ENCODE measurements at places on chromosomes 1 and 21.
A peak's percentile ranks its signal among the peaks of the same experiment; 100 is the strongest.

DNA sequence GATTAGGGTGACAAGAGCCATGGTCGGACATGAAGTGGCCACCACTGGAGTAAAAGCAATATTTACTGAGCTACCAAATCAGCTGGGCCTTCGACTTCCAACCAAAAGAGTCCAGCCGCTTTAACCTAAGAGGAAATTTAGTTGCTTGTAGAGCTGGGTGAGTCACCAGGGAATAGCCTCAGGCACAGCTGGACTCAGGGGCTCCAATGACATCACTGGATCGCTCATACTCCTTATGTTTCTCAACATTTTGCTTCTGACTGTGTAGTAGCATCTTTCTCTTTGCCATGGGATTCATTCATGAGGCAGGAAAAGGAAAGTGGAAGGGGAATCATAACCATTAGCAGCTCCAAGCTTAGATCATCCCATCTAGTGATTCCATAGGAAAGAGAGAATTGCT, 664.4 kb downstream of the MATN1 start:
- H3K27me3 ChIP-seq = no peaks in the 10 kb centered on the region
- no peaks in the 10 kb centered on the region for H3K4me1 ChIP-seq
- DNase-seq = no peak

DNA sequence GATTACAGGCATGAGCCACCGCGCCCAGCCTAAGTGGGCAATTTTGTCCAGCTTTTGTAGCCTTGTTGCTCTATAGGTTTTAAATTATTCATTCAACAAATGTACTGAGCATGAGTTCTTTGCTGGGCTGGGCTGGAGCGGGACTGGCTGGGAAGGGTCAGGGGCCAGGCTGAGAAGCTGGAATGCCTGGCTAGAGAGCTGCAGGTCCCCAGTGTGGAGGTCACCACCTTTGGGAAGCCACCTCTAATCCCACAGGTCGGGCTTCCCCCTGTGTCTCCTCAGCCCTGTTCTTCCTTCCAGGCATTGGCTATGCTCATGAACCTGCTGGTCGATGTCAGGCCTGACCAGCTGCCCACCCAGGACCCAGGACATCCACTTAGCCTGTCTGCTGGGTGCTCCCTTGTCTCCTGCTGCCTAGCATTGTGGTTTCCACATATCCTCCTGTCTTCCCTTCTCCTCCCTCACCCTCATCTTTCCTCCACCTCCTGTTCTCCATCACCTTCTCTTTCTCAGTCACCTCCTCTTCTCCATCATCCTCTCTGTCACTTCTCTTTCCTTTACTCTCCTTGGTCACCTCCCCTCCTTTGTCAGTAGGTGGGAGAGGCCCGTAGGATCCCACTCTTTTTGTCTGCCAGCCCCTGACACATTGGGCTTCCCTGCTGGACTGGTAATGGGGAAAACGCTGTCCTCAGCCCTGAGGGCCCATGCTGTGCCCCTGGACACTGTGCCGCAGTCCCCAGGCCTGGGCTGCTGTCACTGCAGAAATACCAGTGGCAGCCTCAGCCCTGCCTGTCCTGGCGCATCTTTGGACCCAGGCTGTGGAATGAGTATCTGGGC, 23.8 kb downstream of the SERINC2 start:
- H3K36me3 ChIP-seq = no peaks in the 10 kb centered on the region
- no peaks in the 10 kb centered on the region for H3K4me1 ChIP-seq
- peak overlapping the region; percentile 34 for H3K27ac ChIP-seq
- no peak overlapping the region for H3K4me3 ChIP-seq

GRCh38 chr21:34583926-34584563, 30.9 kb downstream of the RCAN1 start:
- no peaks in the 10 kb centered on the region for H3K36me3 ChIP-seq
- H3K27me3 ChIP-seq = no peaks in the 10 kb centered on the region
- H3K27ac ChIP-seq = no peak overlapping the region

- no peaks in the 10 kb centered on the region for H3K27me3 ChIP-seq
- H3K4me1 ChIP-seq = peaks cover 11% of the 10 kb centered on the region
- no peak for DNase-seq
- H3K4me3 ChIP-seq = no peak overlapping the region
Measured at GRCh38 chr1:226943927-226944326, 3.8 kb downstream of the COQ8A start.

DNA sequence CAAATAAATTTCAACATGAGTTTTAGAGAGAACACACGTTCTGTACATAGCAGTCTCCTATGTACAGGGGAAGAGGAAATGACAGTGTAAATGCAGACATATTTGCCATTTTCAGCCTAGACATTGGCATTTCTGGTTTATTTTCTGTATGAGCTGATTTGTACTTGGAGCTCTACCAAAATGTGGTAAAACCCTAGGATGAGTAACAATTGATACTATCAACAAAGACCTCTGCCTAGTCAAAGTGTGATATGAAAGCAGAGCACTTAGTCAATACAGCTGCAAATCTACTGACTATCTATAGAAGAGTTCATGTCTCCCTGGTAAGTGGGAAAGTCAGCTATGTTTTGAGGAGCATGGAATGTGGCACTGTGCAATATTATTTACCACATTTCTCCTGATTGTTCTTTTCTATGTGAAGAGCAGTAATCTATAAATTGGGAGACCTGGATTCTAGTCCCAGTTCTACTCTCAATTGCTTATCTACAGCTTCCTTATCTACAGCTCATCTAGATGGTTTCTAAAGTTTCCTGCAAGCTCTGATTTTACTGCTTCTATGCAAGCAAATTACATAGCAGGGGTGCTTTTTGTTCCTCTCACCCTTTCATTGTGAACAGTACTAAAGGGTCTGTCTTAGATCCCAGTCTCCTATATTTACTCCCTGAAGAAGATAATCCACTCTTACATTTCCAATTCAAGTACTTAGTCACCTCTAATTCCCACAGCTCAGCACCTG, 334.2 kb downstream of the NTNG1 start:
- H3K4me3 ChIP-seq = no peak overlapping the region
- no peaks in the 10 kb centered on the region for H3K36me3 ChIP-seq
- H3K27me3 ChIP-seq = no peaks in the 10 kb centered on the region
- no peaks in the 10 kb centered on the region for H3K4me1 ChIP-seq
